ENCODE measurements at places on chromosomes 5 and 9.

- no peak for DNase-seq
Observed at GRCh38 chr9:86022687-86023266, 76.6 kb downstream of the GOLM1 start.

GRCh38 chr5:68932830-68933434, 160.9 kb upstream of the SLC30A5 start:
- DNase-seq = no peak

GRCh38 chr9:111948951-111949350, 52.3 kb downstream of the UGCG start:
- no peak for DNase-seq

DNA sequence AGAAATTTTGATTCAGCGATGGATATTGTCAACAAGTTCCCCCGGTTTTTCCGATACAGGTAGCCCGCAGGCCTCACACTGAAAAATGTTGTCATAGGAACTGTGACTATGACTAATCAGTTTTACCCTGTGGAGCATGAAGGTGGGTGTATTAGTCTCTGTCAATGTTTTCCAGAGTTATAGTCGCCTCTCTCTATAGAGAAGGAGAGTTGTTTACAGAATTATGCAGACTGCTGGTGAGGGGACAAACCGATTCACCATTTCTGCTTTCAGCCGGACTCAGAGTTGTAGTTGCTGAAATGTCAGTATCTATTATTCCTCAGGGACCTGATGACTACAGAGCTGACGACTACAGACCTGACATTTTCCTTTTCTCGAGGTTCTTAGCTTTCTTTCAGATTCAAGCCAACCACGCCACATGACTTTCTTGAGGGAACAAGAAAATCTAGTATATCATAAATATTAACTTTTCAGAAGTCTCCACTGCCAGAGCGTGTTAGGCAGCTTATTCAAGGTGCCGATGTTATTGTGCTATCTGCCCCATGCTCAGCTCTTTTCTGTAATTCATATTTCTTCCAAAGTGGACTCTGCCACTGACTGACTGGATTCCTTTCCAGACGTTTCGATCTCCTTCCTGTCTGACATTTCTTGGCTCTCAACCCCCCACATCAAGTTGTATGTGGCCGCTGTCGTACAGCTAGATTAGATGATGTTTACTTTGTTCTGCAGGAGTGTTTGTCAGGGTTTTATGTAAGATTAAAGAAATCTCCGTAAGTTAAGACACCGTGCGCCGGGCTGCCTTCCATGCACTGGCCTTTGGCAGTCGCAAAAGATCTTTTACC, 178.1 kb downstream of the FGF1 start:
- DNase-seq = no peak

GRCh38 chr5:68424799-68425537, 209.4 kb downstream of the PIK3R1 start:
- no peak for DNase-seq

Data from activated T-cell treated with anti-CD3 and anti-CD28 coated beads for 1 hour (primary cell).